AG04450 (cell line): ENCODE measurements at places on chromosomes 4 and X.

- no peak for DNase-seq
Observed at GRCh38 chr4:4758681-4759080, 100.8 kb upstream of the MSX1 start.

GRCh38 chr4:133588306-133588705, 439.2 kb downstream of the PCDH10 start:
- DNase-seq, result no peak

DNA sequence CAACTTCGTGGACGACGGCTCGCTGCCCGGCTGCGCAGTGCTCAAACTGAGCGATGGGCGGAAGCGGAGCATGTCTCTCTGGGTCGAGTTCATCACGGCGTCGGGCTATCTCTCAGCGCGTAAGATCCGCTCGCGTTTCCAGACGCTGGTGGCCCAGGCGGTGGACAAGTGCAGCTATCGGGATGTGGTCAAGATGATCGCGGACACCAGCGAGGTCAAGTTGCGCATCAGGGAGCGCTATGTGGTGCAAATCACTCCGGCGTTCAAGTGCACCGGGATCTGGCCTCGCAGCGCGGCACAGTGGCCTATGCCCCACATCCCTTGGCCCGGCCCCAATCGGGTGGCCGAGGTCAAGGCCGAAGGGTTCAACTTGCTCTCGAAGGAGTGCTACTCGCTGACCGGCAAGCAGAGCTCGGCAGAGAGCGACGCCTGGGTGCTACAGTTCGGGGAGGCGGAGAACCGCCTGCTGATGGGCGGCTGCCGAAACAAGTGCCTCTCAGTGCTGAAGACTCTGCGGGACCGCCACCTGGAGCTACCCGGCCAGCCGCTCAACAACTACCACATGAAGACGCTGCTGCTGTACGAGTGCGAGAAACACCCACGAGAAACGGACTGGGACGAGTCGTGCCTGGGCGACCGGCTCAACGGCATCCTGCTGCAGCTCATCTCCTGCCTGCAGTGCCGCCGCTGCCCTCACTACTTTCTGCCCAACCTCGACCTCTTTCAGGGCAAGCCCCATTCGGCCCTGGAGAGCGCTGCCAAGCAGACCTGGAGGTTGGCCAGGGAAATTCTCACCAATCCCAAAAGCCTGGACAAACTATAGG, 1.5 kb downstream of the MAB21L2 start:
- DNase-seq, result no peak

DNA sequence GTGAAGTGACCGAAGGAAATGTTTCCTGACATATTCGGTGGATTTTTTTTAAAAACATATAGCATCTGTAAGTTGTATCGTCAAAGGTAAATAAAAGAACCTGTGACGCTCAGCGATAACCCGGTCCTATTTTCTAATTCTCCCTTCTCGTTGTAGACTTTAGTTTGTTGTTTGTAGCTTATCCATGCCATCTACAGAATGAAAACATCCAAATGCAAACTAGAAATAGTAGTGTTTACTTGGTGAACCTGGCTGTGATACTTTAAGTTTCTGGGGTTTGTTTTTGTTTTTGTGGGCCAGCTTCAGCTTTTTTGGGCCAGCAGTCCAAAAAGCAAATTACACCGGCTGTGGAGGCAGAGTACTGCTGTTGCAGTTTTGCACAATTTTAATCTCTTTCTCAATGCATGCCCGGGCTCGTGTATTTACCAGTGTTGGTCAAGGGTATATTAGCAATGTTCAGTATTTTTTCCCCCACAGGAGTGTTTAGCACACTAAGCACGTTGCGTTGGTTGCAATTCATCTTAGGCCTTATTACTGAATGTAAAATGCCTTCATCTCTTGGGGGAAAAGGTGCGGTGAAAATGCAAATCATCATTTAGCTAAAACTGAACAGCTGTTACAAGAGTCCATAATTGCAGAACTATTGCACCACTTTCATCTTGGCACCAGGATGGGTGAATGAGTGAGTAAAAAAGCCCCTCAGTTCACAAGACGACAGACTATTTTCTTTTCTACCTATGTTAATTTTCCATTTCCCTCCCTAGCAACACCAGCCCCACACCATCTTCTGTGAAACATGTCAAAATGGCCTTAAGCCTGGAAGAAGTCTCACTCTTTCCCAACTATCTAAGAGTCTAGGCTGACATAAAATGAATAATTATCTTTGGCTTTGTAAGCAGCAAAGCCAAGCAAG, 1.7 kb upstream of the CNOT6L start:
- DNase-seq, result no peak

DNA sequence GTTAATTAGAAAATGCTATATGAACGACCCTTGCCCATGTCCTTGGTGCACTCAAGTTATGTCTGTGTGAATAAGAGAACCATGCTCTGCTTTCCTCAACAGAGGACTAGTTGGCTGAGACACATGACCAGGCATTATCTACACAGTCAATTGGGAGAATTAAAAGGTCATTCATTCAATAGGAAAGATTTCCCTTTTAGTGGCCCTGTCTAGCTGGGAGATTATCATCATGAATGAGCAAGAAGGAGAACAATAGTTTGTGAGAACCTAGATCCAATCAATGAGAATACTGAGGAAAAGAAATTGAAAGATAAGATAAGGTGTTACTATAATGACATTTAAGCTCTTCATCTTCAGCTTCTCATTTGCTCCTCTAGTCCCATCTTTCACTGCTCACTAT, 1033.4 kb upstream of the LCORL start:
- no peak for DNase-seq
